ENCODE measurements at places on chromosomes 13 and 19.

GRCh38 chr19:50723069-50723468 lies at the start of gene CLEC11A:
TSS of gene CLEC11A (plus strand) at chr19:50723364. CDS start at chr19:50723526, 162 bp downstream.
- no peak for DNase-seq

- no peak for DNase-seq
These were observed 154.2 kb downstream of the TM9SF2 start for GRCh38 chr13:99655351-99656091.

DNA sequence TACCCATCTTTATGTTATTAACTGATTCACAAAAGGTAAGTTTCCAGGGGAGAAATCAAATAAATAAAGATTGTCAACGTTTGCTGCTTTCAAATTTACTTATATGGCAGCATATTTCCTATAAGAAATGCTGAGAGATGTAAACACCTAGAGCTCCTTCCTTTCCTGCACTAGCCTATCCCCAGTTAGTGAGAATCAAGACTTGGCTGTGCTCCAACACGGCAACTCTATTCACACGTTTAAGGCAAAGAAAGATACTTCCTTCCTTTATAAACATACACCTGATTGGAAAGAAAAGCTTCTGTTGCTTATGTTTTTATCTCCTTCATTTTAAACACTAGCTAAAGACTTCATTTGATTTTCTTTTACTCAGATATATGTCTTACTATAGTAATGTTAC lies 107.0 kb downstream of the PCDH9 start:
- no peak for DNase-seq

DNA sequence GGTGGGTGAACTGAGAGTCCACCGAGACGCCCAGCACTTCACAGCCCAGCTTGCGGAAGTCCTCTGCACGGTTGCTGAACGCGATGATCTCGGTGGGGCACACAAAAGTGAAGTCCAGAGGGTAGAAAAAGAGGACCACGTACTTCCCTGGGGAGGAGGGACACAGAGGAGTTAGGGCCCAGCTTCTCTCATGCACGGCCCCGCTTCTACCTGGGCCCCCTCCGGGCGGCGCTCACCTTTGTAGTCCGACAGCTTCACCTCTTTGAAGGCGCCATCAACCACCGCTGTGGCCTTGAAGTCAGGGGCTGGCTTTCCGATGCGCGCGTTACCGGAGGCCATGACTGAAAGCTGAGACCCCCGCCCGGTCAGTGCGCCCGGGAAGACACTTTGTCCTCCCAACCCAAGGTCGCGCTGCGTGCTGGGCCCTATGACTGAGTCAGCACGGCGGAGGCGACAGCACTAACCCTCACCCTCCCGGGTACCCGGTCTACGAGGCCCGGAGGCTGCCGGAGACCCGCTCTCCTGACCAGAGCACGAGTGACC lies 606 bp downstream of the PRDX2 start:
- DNase-seq: no peak
